ENCODE measurements at places on chromosomes 16 and 17. TPM values are rescaled to one million over a fixed set of nuclear protein-coding genes. Genes with fewer than 3 reads are reported as not detected.

GRCh38 chr17:80981062-80981902, 10.4 kb upstream of the CHMP6 start:
- no peaks in the 10 kb centered on the region for H3K36me3 ChIP-seq
- peaks cover 24% of the 10 kb centered on the region for H3K4me1 ChIP-seq
- H3K27ac ChIP-seq = no peak overlapping the region
- H3K4me3 ChIP-seq = peak overlapping the region; percentile 14

DNA sequence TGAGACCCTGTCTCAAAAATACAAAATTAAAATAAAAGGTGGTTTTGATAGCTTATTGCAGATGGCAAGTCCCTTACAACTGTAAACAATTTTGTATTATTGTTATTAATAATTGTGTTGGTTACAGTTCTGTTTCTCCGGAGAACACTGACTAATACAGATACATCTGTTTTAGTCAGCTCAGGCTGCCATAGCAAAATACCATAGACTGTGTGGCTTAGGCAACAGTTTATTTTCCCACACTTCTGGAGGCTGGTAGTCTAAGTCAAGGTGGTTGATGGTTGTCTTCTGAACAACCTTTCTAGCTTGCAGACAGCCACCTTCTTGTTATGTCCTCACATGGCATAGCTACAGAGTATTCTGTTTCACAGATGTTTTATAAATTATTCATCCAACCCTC, 14.2 kb upstream of the IL21R start:
- peaks cover 12% of the 10 kb centered on the region for H3K27me3 ChIP-seq
- H3K4me1 ChIP-seq = no peaks in the 10 kb centered on the region
- no peak overlapping the region for H3K27ac ChIP-seq
- DNase-seq = no peak
- no peaks in the 10 kb centered on the region for H3K36me3 ChIP-seq
- no peak overlapping the region for H3K4me3 ChIP-seq

- no peak overlapping the region for H3K27ac ChIP-seq
- no peaks in the 10 kb centered on the region for H3K27me3 ChIP-seq
- no peak overlapping the region for H3K4me3 ChIP-seq
- H3K4me1 ChIP-seq = no peaks in the 10 kb centered on the region
- DNase-seq = no peak
Observed at GRCh38 chr16:29891525-29892457, 7.6 kb downstream of the SEZ6L2 start.

GRCh38 chr17:14296166-14296910, 4.5 kb upstream of the HS3ST3B1 start:
- DNase-seq = no peak
- H3K27ac ChIP-seq = no peak overlapping the region
- H3K4me3 ChIP-seq = no peak overlapping the region
- no peaks in the 10 kb centered on the region for H3K36me3 ChIP-seq
- H3K27me3 ChIP-seq = no peaks in the 10 kb centered on the region
- peaks cover 14% of the 10 kb centered on the region for H3K4me1 ChIP-seq

GRCh38 chr17:72432881-72433280, 312.1 kb downstream of the SOX9 start:
- no peak for DNase-seq
- no peak overlapping the region for H3K4me3 ChIP-seq
- H3K4me1 ChIP-seq = peaks cover 17% of the 10 kb centered on the region
- H3K27me3 ChIP-seq = no peaks in the 10 kb centered on the region
- H3K36me3 ChIP-seq = no peaks in the 10 kb centered on the region

GRCh38 chr17:15662681-15663080, 21.4 kb downstream of the TRIM16 start:
- no peak overlapping the region for H3K4me3 ChIP-seq
- H3K36me3 ChIP-seq = no peaks in the 10 kb centered on the region
- no peak for DNase-seq

- H3K4me1 ChIP-seq = peaks cover 30% of the 10 kb centered on the region
- no peaks in the 10 kb centered on the region for H3K36me3 ChIP-seq
- DNase-seq = no peak
- H3K27ac ChIP-seq = no peak overlapping the region
Observed at GRCh38 chr16:85052536-85052935, 24.9 kb downstream of the KIAA0513 start.

GRCh38 chr16:19330841-19331397, 45.4 kb downstream of the CLEC19A start:
- H3K27ac ChIP-seq = no peak overlapping the region
- H3K27me3 ChIP-seq = no peaks in the 10 kb centered on the region
- DNase-seq = peak; percentile 4
- H3K4me1 ChIP-seq = no peaks in the 10 kb centered on the region
- no peak overlapping the region for H3K4me3 ChIP-seq
- H3K36me3 ChIP-seq = no peaks in the 10 kb centered on the region

C16orf86 gene
- not detected for total RNA-seq

Measured in SJSA1 (cell line).